Activated CD4-positive, alpha-beta T cell treated with anti-CD3 and anti-CD28 coated beads, Interleukin-2, Interleukin-6, amounts not matched to agents 100 ng/mL and 50 ng/mL, durations not matched to agents 16 hours and 8 hours (primary cell): ENCODE measurements at places on chromosomes 7 and 10.

DNA sequence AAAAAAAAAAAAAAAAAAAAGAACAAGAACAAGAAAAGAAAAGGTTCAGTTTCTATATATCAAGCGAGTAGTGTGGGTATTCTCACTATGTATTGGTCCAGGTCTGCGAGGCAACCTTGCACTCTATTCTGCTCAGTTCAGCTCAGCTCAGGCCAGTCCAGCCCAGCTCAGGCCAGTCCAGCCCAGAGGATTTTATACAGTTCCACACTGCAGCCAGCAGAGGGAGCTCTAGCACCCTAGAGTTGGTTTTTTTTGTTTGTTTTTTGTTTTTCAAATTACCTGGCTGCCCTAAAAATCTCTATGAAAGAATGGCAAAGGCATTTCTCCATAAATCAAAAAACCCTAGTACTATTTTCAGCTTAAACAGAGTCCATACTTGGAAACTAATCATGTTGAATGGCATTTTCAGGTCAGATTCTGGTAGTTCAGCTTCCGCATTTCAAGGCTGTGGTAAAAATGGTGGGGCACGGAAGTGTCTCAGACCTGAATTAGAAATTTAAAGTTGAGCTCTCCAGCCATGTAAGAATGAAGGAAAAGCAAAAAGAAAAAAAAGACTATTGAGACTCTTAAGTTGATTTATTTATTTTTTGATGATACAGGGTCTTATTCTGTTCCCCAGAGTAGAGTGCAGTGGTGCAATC is 55.2 kb upstream of the GSDME start:
- DNase-seq, result peak; percentile 50

GRCh38 chr7:152751449-152752141 is 8.0 kb upstream of the ACTR3B start:
- no peak for DNase-seq

GRCh38 chr10:94300042-94300441 is 62.7 kb downstream of the NOC3L start:
- DNase-seq, result no peak

- DNase-seq, result no peak
Measured at GRCh38 chr7:137958470-137959431, 43.1 kb downstream of the CREB3L2 start.
